ENCODE measurements at places on chromosomes 4 and X.

DNA sequence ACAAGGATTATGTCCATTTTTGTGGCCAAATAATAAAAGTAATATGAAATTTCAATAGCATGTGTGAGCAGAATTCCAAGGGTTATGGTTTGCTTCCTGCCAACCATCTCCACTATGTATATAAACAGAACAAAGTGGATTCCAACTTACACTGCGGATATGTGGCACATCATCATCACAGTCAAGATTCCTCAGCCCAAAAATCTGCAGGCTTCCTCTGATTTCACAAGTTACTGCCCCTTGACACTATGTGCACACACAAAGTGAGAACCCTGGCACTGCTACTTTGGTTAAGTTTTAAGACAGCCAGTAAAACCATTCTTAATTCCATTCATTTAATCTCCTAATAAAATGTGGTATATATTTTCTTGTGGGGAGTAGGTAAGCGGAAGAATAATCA lies 76.4 kb downstream of the LEF1 start:
- DNase-seq, result no peak

DNA sequence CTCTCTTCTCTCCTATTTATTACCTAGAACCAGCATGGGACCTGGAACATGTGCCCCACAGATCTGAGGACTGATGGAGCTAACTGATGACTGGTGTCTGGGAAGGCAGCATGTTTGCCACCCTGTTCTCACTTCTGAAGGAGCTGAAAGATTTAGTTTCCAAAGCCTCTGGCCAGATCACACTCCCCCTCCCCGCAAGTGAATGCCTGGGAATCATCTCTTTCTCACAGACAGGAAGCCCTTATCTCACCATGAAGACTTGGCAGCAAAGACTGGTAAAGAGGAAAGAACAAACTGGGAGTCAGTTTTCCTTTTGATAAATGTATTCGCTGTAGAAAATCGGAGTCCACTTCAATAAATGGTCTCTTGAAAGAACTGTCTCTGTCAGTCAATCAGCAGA lies 21.0 kb upstream of the PCYT1B start:
- no peak for DNase-seq

GRCh38 chr4:105417624-105418023 lies 56.2 kb downstream of the PPA2 start:
- no peak for DNase-seq

- DNase-seq, result no peak
Observed at GRCh38 chr4:73018595-73018994, 50.9 kb downstream of the COX18 start.

GRCh38 chrX:41759817-41760216 lies 35.8 kb downstream of the GPR82 start:
- DNase-seq, result no peak

DNA sequence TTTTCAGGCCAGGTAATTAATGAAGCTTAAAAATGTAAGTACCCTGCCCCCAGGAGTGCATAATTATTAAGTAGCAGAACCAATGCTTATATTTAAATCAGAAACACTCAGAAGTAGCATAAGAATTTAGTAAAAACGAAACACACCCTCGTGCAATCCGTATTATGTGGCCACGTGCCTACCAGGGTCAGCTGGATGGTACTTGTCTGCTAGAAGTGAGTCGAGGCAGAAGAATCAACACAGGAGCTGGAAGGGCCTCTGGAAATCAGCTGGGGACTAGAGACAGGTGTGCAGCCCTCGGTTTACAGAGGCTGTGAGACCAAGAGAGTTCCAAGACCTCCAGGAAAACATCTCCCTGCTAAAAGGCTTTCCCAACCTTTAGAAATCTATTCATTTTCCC lies 559 bp upstream of the FAM47E start:
- no peak for DNase-seq

DNA sequence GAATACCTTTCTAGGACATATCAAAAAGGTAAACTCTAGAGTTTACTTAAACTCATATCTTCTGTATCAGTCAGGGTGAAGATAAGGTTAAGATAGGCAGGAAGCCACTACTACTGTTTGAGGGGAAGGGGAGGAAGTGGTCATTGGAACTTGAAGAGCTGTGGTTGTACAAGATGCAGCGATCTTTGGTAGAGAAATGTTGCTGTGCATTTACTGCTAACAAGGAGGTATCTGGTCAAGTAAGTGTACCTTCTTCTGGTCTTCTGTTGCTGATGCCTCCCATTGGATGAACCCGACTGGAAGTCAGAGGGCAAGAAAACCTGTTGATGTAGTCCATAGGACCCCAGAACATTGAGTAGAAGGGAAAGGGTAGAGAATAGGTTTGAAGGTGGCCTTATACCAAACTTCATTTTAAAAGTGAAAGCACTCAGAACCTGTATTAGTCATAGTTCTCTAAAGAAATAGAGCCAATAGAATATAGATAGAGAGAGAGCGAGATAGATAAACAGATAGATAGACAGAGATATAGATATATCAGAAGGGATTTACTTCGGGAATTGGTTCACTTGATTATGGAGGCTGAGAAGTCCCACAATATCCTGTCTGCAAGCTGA lies 47.9 kb upstream of the TSPAN5 start:
- DNase-seq, result peak; percentile 30

- DNase-seq, result no peak
Observed at GRCh38 chr4:40453912-40454311, 118.8 kb downstream of the CHRNA9 start.

- no peak for DNase-seq
Observed at GRCh38 chr4:62366939-62367338, 1166.8 kb downstream of the ADGRL3 start.

DNA sequence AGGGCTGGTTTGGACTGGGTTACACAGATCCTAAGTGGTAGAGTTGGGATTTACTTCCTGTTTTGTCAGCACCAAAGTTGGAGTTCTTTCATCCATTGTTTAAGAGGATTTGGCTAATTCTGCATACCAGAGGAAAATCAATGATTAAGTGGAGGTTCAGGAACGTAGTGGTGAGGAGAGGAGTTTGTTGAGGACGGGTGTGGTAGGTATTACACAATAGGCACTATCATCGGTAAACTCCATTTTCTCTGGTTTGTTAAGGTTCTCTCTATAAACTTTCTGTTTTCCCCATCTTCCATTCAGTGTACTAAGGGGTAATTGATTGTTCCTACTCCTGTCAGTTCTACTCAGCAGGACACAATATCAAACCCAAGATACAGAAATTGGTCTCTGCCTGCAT lies 107.5 kb upstream of the VCX2 start:
- no peak for DNase-seq

DNA sequence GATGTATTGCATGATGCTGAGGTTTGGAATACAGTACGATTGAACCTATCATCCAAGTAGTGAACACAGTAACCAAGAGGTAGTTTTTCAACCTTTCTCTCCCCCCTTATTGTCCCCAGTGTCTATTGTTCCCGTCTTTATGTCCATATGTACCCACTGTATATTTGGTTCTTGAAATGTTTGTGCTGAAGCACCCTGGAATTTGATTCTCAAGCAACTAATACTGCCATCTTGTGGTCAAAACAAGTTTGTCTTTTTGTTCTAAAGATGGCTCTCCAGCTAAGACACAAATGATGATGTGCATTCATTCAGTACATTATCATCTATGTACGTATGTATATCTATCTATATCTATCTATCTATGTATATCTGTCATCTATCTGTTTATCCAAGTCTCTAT lies 33.5 kb upstream of the DCX start:
- no peak for DNase-seq

GRCh38 chr4:9867751-9868425 lies 86.5 kb downstream of the DRD5 start:
- no peak for DNase-seq
